Umbilical cord (tissue), 2 donors: ENCODE measurements at places on chromosomes 16 and 17.

DNA sequence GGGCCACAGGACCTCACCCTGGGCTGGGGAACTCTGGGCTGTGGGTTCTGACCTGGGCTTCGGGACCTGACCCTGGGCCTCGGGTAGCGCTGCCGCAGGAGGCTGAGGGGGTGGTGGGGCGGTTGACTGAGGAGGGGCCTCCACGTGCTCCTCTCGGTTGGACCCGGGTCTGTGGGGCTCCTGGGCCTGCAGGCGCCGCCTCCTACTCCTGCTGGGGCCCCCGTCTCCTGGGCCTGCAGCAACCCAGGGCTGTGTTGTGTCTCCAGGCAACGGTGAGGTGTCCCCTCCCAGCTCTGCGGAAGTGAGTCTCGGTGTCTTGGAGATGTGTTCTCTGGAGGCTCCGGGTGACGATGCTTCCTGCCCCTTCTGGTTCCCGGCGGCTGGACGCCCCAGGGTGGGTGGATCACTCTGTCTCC lies 41.5 kb upstream of the GNG13 start:
- peak; percentile 52 for DNase-seq

DNA sequence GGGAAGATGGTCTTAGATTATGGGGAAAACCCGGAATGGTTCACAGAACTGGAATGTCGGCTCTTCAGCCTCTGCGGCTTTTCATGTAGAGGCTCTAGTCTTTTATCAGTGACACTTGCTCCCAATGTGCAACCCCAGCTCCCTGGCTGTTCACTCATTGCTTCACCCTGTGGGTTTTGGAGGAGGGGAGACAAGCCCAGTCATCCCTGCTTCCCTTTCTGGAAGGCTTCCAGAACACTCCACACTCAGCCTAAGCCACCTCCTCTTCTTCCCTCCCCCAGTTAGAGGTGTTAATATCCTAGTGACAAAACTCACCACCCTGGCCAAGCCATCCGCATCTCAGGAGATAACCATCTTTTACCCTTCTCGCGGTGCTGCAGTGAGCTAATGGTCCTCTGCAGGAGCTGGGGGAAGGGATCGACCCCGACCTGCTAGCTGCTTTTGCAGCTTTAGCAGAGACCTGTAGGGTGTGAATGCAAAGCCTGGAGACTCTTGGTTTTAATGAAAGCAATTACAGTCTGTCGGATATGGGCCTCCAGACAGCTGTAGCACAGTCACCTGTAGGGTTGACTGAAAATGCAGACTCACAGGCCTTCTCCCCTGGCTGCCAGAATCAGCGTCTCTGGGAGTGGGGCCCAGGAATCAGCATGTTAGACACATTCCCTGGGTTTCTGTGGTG lies 24.3 kb upstream of the LASP1NB start:
- DNase-seq = peak; percentile 82

GRCh38 chr17:15341966-15342365 lies 569 bp upstream of the TEKT3 start:
- no peak for DNase-seq

- DNase-seq = no peak
Measured at GRCh38 chr16:58389724-58390123, 2.5 kb upstream of the GINS3 start.

DNA sequence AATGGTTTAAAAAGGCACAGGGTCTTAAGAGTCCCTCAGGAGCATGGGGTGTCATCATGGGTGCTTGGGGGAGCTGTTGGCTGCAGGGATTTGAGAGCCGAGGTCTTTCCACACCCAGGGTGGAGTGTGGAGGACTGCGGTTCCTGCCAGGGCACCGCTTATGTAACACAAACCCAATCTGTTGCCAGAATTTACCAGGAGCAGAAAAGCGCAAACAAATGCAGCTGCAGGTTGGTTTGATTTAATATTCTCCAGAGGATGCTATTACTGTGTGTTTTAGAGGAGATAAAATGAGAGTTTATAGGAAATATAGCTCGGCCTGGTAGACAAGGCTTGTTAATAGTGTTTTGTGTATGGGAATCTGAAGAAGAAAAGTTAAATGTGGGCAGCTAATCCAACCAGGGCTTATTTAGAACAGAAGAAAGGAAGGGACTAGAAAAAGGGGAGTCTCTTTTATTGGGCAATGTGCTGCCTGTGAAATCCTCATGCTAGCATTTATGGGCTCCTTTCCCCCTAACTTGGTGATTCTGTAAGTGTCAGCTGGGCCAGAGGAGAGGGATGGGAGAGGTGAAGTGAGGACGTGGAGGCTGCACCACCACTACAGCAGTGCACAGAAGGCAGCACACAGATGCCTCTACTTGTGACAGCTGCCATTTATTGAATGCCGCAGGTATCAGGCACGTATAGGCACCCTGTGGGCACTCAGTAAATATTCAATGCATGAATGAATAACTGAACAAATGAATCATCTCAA lies 174.7 kb downstream of the KATNIP start:
- peak; percentile 82 for DNase-seq

GRCh38 chr17:58351831-58352595 lies at the start of gene SUPT4H1:
Gene SUPT4H1 (minus strand): TSS chr17:58352201. CDS start chr17:58352135, 66 bp downstream.
- DNase-seq = peak; percentile 94

DNA sequence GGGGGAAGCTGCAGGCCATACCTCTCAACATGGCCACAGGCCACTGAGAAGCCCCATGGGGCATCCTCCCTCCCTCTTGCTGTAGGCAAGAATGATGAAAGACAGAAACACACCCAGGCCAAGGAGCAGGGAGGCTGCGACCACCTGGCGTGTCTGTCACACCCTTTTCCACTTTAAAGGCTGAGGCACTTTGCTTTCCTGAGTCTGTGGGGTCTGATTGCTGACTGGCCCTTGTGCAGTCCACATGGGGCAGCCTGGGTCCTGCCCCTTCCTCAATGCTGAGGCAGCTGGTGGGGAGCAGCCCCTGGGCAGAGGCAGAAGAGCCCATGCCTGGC lies 8.7 kb downstream of the TMEM204 start:
- DNase-seq = no peak

- DNase-seq = no peak
Measured at GRCh38 chr16:3029491-3030221, 5.8 kb downstream of the THOC6 start.

DNA sequence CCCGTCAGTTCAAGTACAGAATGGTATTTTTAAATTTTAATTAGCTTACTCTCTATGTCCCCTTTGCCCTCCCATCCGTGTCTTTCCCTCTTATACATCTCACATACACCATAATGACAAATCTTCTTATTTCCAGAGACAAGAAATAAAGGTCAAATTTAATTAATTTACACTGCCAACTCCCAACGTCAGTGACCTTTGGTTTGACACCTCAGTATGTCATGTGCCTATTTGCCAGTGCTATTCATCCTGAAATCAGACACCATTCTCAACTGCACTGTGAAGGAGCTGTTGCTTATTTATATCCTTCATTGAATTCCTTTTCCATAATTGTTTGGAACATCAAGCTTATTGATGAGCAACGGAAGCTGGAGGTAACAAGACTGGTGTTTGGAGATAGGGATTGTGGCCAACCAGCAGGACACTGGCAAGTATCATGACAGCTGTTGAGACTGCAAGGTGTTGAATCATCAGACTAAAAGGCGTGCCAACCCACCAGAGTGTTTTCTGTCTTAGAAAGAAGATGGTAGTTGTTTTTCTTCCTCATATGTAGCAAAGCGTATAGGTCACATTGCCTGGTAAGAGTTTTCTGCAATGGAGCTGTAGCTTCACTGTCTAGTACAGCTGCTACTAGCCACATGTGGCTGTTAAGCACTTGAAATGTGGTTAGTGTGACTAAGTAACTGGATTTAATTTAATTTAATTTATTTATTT lies 12.5 kb downstream of the CALCOCO2 start:
- DNase-seq = no peak

GRCh38 chr16:67673712-67674580 lies 7.3 kb downstream of the C16orf86 start:
- DNase-seq = peak; percentile 70

GRCh38 chr16:73092236-73092781 lies 44.4 kb upstream of the ZFHX3 start:
- DNase-seq = no peak

DNA sequence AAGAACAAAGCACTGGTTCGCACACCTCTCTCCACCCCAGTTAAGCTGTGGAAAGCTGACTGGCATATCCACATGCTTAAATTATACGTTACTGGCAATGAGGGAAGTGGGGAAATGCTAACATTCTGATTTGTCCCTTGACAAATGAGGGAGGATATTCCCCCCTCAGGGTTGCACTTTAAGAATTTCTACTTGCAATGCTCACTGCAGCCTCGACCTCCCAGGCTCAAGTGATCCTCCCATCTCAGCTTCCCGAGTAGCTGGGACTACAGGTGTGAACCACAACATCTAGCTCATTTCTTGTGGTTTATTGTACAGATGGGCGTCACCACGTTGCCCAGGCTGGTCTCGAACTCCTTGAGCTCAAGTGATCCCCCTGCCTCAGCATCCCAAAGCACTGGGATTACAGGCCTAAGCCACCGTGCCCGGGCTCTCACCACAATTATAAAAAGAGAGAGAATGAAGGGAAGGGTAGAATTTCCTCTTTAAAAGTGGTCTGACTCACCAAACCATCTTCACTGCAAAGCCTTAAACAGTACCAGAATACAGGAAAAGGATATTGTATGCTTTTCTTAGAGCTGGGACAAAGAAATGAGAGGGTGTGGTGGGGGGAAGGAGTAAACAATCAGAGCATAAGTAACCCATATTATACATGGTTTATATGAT lies 38.9 kb downstream of the KANSL1 start:
- peak; percentile 52 for DNase-seq

GRCh38 chr16:83779886-83780285 lies 27.9 kb upstream of the HSBP1 start:
- peak; percentile 30 for DNase-seq

DNA sequence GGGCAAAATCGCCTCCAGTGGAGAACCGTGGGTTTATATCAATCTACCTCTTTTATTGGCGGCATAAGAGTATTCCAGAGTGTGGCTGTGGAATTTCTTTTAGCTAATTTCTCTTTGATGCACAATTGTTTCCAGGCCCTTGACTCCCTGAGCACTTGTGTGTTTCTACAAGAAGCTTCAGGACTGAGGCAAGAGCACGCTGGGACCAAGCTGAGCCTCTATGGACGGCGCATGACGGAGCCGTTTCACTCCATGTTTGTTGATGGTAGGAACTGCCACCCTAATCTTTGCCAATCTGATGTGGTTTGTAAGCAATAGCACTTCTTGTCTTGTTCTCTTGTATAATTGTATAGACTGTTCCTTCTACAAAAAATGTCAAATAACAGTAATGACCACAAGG lies 11.2 kb upstream of the ANKRD40CL start:
- DNase-seq = no peak

GRCh38 chr16:86635176-86635876 lies 57.0 kb downstream of the FOXL1 start:
- peak; percentile 50 for DNase-seq

- no peak for DNase-seq
Measured at GRCh38 chr17:41724476-41725050, 9.9 kb downstream of the HAP1 start.

DNA sequence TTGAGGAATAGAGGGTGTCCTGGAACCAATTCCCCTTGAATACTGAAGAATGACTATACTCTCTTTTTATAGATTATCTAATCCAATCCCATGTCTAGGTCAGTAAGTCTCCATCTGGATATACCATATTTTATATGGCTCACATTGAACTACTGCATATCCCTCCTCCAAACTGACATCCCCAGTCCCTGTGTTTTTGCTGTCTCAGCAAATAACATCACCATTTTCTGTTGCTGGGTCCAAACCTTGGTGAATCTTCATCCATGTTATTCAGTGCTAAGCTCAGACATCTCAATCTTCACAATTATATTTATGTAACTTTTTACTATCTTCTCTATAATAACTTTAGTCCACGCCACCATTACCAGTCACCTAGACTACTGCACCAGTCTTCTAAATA lies 269.6 kb upstream of the CNTNAP4 start:
- no peak for DNase-seq

- DNase-seq = peak; percentile 50
Measured at GRCh38 chr16:68737046-68737729, at the start of gene CDH1. Gene CDH1 (plus strand): TSS chr16:68737292. CDS start chr16:68737416, 124 bp downstream.

DNA sequence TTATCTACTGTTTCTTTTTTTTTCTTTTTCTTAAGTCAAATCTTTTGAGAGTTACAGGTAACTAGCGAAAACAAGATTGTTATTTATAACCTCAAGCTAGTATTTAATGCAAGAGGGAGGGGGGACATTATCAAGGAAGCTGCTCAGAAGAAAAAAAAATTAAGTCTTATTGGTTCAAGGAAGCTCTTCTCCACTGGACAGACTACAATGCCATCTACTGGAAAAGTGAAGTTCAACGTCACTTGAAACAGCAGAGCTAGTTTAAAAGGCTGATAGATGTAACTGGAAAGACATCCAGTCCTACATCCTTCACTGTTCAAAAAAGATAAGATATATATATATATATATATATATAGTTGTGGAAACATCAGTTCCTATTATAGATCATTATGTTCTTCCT lies 418.0 kb upstream of the PSMD7 start:
- DNase-seq = peak; percentile 88

- no peak for DNase-seq
Measured at GRCh38 chr16:62741692-62742091, 705.5 kb upstream of the CDH8 start.

DNA sequence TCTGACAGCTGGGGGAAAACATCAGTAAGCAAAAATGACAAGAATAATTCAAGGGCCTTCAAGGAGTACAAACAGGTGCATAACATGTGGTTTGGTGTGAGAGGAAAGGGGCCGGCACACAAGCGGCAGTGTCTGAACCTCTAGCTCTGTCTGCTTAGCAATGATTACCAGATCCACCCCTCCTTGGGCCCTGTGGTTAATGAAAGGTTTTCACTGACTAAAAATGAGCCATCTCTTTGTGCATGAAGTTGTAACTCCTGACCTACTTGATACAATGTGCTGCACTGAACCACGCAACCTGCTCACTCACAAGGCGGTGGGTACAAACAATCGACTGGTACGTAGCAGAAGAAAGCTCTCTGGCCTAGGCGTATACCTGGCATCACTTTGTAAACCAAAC lies 15.1 kb downstream of the FAM117A start:
- no peak for DNase-seq

GRCh38 chr16:12674524-12674923 lies 129.2 kb downstream of the CPPED1 start:
- no peak for DNase-seq

GRCh38 chr16:51355195-51355594 lies 204.1 kb upstream of the SALL1 start:
- DNase-seq = no peak

DNA sequence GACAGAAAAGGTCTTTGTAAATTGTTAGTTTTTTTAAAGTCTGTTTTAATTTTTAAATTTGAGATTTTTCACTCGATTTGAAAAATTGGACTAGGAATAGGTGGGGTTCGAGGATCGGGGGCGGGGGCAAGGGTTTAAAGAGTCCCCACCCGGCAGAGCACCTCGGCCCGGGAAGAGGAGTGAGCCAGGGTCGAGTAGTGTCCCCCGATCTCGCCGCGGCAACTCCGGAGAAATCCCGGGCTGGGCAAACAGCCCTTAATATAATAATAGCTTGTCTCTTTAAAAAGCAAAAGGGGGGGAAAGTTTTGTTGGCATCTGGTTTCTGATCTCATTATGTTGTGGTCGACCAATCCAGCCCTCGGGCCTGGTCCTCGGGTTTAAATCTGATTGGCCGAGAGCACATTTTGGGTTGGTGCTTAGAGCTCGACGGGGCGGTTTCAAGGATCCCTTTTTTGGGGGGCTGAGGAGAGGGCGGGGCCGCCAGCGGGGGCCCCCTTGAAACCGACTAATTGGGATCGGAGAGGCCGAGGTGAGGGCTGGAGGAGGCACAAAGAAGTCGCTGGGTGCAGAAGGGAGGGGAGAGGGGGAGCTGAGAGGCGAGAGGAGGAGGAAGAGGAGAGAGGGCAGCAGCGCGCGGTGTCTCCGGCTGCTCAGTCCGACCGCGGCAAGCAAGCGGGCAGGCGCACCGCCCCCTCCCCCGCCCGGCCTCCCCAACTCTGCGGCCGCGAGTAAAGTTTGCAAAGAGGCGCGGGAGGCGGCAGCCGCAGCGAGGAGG lies at the start of gene FZD2:
Gene FZD2 (plus strand): TSS at position 653 of the 775 bp plus-strand sequence. CDS start 205 bp downstream, outside the sequence.
- DNase-seq = peak; percentile 99
